ENCODE measurements at places on chromosomes 12 and 14. TPM values are rescaled to one million over a fixed set of nuclear protein-coding genes. Genes with fewer than 3 reads are reported as not detected.

Gene ZBTB42
- total RNA-seq: 5.5 TPM

Gene CLEC2A
- not detected for total RNA-seq

GRCh38 chr14:96038558-96038919 is 623 bp upstream of the C14orf132 start:
- H3K36me3 ChIP-seq: no peaks in the 10 kb centered on the region
- peak overlapping the region; percentile 76 for H3K4me3 ChIP-seq
- no peak overlapping the region for H3K27ac ChIP-seq
- peaks cover 13% of the 10 kb centered on the region for H3K4me1 ChIP-seq

- no peaks in the 10 kb centered on the region for H3K27me3 ChIP-seq
- no peak for DNase-seq
- H3K27ac ChIP-seq: no peak overlapping the region
- H3K4me1 ChIP-seq: no peaks in the 10 kb centered on the region
- no peaks in the 10 kb centered on the region for H3K36me3 ChIP-seq
- no peak overlapping the region for H3K4me3 ChIP-seq
Observed at GRCh38 chr12:118581371-118581770, 205.0 kb downstream of the SUDS3 start.

Gene CLEC1B
- total RNA-seq: not detected

GRCh38 chr14:89564286-89564957 is 147.4 kb upstream of the FOXN3 start:
- H3K4me3 ChIP-seq: no peak overlapping the region
- H3K27ac ChIP-seq: no peak overlapping the region
- DNase-seq: no peak
- no peaks in the 10 kb centered on the region for H3K27me3 ChIP-seq
- peaks cover 18% of the 10 kb centered on the region for H3K4me1 ChIP-seq

Gene MYL2
- total RNA-seq: not detected

- no peak overlapping the region for H3K27ac ChIP-seq
- no peaks in the 10 kb centered on the region for H3K36me3 ChIP-seq
- peak; percentile 10 for DNase-seq
- H3K4me3 ChIP-seq: no peak overlapping the region
- peaks cover 5% of the 10 kb centered on the region for H3K27me3 ChIP-seq
- H3K4me1 ChIP-seq: no peaks in the 10 kb centered on the region
Observed at GRCh38 chr12:96883571-96883970, 23.5 kb upstream of the NEDD1 start.

Gene CD163L1
- not detected for total RNA-seq

DNA sequence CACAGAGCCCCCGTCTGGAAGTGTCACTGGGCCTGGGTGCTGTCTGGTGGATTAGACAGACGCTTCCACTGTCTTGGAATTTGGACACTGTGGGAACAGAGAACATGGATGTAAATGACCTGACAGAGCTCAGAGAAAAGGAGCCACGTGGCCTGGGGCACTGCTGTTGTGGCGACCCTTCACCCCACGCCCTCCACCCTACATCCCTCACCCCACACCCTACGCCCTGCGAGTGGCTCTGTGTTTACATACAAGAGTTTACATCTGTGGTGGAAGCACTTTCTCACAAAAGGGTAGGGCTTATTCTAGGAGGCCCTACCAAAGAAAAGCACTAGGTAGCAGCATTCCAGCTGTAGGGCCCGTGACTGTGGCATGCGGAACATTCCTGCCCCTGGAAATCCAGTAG is 47.7 kb downstream of the B4GALNT3 start:
- H3K36me3 ChIP-seq: no peaks in the 10 kb centered on the region
- no peak overlapping the region for H3K27ac ChIP-seq
- peaks cover 14% of the 10 kb centered on the region for H3K27me3 ChIP-seq
- H3K4me1 ChIP-seq: peaks cover 4% of the 10 kb centered on the region
- H3K4me3 ChIP-seq: no peak overlapping the region
- no peak for DNase-seq

- no peak for DNase-seq
- H3K36me3 ChIP-seq: peaks cover 38% of the 10 kb centered on the region
- no peak overlapping the region for H3K27ac ChIP-seq
- H3K4me3 ChIP-seq: no peak overlapping the region
- no peaks in the 10 kb centered on the region for H3K27me3 ChIP-seq
Observed at GRCh38 chr12:64500394-64500793, 48.5 kb downstream of the TBK1 start.

- peak overlapping the region; percentile 93 for H3K27ac ChIP-seq
- H3K4me3 ChIP-seq: peak overlapping the region; percentile 85
- H3K36me3 ChIP-seq: no peaks in the 10 kb centered on the region
- DNase-seq: no peak
Observed at GRCh38 chr14:74942181-74942580, 13.2 kb downstream of the PGF start.

GRCh38 chr12:69966409-69966808 is 141.4 kb downstream of the MYRFL start:
- DNase-seq: no peak
- no peaks in the 10 kb centered on the region for H3K36me3 ChIP-seq
- no peaks in the 10 kb centered on the region for H3K27me3 ChIP-seq
- no peak overlapping the region for H3K27ac ChIP-seq

Data from activated CD4-positive, alpha-beta T cell treated with anti-CD3 and anti-CD28 coated beads, Interleukin-2, amount 10 ng/mL, durations not matched to agents 24 days and 14 days (primary cell).